HTR-8/SVneo (cell line): ENCODE measurements at places on chromosomes 2 and 18.

DNA sequence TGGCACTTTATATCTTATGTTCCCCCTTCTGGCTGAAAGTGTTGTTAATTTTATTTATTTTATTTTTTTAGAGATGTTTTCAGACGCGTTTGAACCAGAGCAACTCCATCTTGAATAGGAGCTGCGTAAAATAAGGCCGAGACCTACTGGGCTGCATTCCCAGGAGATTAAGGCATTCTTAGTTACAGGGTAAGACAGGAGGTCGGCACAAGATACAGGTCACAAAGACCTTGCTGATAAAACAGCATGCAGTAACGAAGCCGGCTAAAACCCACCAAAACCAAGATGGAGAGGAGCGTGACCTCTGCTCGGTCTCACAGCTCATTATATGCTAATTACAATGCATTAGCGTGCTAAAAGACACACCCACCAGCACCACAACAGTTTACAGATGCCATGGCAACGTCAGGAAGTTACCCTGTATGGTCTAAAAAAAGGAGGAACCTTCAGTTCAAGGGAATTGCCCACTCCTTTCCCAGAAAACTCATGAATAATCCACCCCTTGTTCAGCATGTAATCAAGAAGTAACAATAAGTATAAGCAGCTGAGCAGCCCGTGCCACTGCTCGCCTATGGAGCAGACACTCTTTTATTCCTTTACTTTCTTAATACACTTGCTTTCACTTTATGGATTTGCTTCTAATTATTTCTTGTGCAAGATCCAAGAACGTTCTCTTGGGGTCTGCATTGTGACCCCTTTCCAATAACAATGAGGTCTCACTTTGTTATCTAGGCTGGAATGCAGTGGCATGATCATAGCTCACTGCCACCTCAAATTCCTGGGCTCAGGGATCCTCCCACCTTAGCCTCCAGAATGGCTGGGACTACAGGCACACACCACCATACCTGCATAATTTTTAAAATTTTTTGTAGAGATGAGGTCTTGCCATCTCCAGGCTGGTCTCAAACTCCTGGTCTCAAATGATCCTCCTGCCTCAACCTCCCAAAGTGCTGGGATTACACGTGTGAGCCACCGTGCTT is 55.9 kb downstream of the CACNB4 start:
- no peak for DNase-seq

GRCh38 chr2:15638720-15639119 is 47.1 kb downstream of the DDX1 start:
- DNase-seq = no peak

GRCh38 chr18:57697426-57697825 is 75.8 kb upstream of the NARS1 start:
- no peak for DNase-seq

- no peak for DNase-seq
These were observed 5.6 kb downstream of the CROCC2 start for GRCh38 chr2:240911641-240912265.

GRCh38 chr18:21826641-21827302 is 86.2 kb downstream of the MIB1 start:
- no peak for DNase-seq

- no peak for DNase-seq
These were observed 44.1 kb downstream of the FAM171B start for GRCh38 chr2:186737732-186738508.
